Ascending aorta (tissue), 2 donors: ENCODE measurements at places on chromosomes 7 and 10.

DNA sequence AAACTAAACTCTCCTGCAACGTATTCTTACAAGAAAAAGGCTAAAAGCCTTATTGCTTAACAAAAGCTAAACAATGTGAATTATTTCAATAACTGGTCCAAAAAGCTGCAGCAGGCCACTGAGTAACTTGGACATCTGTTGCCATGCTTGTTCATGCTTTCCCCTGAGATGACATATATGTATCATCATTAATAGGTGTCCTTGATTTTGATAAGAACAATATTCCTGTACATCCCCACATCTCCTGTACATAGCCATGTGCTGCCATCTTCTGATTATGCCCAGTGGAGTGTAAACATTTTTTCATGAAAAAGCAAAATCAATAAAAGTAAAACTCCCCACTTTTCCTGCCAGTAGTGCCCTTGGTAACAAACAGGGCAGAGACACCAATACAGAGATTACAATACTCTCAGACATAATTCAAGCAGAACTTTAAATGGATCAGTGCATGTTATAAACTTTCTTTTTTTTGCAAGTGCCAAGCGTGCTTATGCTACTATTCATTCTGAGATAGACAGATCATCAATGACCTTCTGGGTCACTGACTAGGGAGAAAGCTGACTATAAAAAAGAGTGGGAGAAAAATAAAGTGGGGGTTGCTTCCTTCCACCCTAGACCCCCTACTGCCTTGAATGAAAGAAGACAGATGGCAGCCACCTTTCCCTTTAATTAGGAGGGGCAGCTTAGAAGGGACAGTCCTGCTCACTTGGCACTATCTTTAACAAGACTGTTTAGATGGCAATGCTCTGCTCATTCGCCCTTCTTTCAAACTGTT, 205.5 kb upstream of the KLF14 start:
- no peak for DNase-seq

GRCh38 chr7:4681218-4681851, 760 bp upstream of the FOXK1 start:
- no peak for DNase-seq

- no peak for DNase-seq
Observed at GRCh38 chr7:137544453-137545058, 201.0 kb upstream of the PTN start.

GRCh38 chr10:17335065-17335464, 107.0 kb downstream of the VIM start:
- no peak for DNase-seq

- DNase-seq, result no peak
Observed at GRCh38 chr10:70221030-70221429, 12.2 kb downstream of the PPA1 start.
